ENCODE measurements at places on chromosomes 1 and 21. TPM values are rescaled to one million over a fixed set of nuclear protein-coding genes. Genes with fewer than 3 reads are reported as not detected.
A peak's percentile ranks its signal among the peaks of the same experiment; 100 is the strongest.

The SLC9C2 gene
- total RNA-seq: not detected

The S100A3 gene
- total RNA-seq: not detected

The GSTM2 gene
- total RNA-seq: 7.4 TPM

- DNase-seq: peak; percentile 22
Measured at GRCh38 chr1:76494807-76495206, 372.5 kb upstream of the ST6GALNAC5 start.

DNA sequence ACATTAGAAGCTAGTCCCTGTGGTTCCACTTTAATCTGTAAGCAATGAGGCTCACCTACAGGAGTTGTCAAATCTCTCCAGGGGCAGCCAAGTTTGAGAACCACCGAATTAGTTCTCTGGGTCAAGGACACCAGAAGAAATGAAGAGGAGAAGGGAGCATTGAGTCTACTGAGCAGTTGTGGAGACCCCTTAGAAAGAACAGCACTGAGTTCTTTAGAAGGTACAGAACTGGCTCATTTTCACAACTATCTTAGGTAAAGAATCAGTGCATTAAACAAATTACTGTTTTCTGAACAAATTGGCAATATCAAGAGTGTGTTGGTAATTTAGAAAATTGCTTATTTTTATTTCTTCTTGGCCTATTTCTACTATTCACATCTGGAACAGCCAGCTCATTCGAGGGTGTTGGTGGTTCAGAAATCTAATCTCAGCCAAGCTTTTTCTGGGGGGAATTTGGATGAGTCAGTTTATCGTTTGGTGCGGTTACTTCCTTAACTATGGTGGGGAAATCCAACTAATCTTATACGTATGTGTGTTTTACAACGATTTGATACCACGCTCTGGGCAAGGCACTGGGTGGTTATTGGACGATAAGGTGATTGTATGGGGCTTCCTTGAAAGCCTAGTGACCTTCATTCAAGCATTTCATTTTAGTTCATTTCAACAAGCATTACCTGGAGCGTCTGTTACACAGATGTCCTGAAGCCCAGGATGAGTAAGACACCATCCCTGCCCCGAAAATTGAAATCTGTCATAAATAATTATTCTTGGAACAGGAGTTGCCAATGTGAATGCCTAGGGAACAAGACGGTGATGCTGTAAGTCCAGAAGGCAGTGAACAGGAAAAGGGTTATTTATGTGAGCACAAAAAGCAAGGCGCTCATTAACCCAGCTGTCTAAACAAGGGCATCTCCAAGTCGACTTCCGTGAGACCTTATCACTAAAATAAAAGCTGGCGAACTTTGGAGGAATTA is 52.0 kb upstream of the TMPRSS2 start:
- no peak for DNase-seq

GRCh38 chr1:1074631-1075147 is 583 bp upstream of the RNF223 start:
- no peak for DNase-seq

DNA sequence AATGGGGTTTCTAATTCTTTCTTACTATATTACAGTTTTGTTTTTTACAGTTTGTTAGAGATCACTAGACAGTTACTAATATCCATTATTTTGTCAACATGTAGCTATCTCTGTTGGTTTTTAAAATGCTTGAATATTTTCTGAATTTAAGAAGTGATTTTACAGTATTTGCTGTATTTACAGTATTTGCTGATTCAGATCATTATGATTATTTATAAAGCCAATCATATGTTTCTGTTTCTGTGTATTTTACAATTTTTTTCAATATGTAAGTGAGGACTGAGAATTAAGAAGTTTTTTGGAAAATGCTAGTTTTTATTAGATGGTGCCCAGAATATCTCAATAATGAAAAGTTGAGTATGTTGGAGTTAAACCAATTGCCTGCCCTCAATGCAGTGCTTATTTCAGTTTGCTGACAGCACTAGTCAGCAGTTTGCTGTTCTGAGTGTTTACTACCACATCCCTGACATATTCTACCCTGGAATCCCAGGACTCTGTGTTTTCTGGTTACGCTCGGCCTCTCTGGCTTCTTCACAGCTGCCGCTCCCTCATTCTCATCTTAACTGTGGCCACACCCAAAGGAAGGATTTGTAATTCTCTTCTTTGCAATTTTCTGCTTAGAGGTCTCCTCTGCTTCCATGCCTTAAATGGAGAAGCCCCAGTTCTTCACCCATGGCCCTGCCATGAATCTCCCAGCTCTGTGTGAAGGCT is 68.0 kb upstream of the BACH1 start:
- DNase-seq: no peak

DNA sequence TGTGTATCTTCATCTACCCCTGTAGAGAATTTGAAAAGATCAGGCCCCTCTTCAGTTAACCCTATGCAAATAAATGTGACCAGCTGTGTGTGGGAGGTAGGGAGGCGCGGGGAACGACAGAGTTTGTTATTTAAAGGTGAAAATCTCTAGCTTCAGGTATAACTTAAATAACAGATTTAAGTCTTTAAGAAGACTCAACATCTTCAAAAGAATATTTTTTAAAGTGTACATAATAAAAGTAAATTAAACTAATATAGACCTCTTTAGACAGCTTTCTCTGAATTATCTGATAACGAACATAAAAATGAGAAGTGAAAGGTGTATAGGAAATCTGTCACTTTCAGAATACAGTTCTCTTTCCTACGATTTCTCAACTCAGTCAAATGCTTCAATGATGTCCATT is 16.0 kb downstream of the ANGPTL3 start:
- no peak for DNase-seq

DNA sequence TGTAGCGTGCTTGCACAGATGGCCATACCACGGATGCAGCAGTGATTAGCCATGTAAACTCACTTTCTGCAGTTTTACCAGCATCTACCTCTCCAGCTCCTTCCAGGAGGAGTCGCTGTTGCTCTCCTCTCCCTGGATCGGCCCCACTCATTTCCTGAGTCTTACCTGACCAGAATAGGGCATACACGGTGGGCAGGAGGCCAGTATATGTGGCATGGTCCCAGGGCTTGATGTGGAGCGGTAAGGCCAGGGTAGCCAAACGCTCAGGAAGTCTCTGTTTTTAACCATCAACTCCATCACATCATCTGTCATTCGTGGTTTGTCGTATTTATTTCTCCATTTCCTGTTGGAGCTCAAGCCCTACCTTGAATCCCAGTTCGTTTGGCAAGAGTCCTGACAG is 163.4 kb upstream of the USP24 start:
- DNase-seq: peak; percentile 16
